ENCODE measurements at places on chromosomes 12 and 14. TPM values are rescaled to one million over a fixed set of nuclear protein-coding genes. Genes with fewer than 3 reads are reported as not detected.

PLEKHG7 gene
- total RNA-seq, result 5.3 TPM

PTPN6 gene
- 35.0 TPM for total RNA-seq

ETFBKMT gene
- 5.8 TPM for total RNA-seq

ST8SIA1 gene
- total RNA-seq, result 5.5 TPM

KRT79 gene
- not detected for total RNA-seq

SLC2A14 gene
- total RNA-seq, result 7.5 TPM

GRCh38 chr14:78491048-78491447 lies 320.9 kb downstream of the NRXN3 start:
- no peak for DNase-seq

- no peak for DNase-seq
Measured at GRCh38 chr12:127169321-127170181, 1097.4 kb upstream of the TMEM132C start.

DNA sequence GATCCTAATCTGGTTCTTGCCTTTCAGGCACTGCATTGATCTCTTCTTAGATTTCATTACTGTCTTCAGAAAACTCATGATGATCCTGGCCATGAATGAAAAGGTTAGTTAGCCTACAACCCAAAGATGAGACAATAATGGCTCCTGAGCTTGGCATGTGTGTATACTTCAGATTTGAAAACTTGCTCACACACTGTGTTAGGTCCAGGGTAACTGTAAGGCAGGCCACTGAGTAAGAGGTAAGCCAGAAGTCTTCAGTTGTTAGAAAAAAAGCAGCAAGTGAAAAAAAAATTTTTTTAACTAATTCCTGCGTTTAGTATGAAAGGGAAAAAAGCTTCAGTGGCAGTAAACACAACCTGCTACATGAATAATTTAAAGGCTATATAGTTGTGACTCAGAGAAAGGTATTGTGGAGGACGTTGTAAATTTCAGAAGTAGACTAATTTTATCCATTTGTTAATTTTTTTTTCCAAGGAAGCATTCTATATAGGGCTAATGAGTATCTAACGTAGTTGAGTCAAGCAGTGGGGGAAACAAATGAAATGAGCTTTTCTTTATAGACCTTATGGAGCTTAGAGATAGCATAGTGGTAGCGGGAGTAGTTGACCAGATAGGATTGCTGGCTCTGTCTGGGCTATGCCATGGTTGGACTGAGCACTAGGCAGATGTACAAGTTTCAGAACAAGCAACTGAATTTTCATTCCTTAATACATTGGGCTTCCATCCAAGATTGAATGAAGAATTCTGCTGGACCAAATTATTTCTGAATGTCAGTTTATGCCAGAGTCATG lies 20.5 kb downstream of the TMBIM6 start:
- DNase-seq, result no peak

DNA sequence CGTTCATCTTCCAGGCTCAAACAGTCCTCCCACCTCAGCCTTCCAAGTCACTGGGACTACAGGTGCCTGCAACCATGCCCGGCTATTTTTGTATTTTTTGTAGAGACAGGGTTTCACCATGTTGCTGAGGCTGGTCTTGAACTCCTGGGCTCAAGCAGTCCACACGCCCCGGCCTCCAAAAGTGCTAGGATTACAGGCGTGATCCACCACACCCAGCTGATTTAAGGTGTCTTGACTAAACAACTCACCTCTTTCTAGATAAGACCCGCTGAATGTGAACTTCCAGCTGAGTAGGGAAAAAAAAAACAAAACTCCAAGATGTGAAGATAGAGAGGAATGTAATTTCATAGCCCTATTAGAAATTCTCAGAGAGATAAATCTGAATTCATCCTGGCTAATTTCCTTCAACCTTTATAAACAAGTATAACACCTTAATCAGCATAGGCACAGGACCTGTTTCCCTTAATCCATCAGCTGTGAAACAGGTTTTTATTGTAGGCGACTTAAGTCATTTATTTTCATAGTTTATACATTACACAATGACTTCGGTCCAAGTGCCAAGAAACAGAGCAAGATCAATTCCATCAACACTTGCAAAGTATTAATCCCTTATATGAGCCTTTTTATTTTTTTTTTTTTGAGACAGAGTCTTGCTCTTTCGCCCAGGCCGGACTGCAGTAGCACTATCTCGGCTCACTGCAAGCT lies 51.5 kb downstream of the HCAR2 start:
- no peak for DNase-seq

DNA sequence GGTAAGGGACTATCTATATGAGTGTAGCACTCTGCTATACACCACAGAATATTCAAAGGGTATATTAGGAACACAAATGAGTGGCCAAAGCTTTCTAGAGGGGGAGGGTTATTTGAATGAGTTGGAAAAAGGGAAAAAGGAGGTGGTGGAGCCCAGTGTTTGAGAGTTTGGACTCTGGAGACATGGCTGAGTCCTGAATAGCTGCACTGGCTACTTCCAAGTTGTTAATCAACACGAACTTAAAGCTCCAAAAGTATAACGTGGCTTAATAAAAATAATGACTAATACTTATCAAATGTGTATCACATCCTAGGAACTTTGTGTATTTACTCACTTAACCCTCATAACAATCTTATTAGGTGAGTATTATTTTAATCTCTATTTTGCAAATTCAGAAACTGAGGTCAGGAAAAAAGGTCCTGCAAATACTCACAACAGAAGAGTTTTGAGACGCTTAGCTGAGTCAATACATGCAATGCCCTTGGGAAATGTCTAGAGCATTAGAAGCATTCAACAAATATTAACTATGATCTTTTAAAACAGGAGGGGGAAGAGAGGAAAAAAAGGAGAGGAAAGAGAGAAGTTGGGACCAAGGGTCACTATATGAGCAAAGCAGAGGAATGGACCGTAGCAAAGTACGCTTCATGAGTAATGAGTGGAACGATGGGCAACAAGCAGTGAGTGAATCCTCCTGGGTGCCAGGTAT lies 189.5 kb upstream of the HMGA2 start:
- no peak for DNase-seq

DNA sequence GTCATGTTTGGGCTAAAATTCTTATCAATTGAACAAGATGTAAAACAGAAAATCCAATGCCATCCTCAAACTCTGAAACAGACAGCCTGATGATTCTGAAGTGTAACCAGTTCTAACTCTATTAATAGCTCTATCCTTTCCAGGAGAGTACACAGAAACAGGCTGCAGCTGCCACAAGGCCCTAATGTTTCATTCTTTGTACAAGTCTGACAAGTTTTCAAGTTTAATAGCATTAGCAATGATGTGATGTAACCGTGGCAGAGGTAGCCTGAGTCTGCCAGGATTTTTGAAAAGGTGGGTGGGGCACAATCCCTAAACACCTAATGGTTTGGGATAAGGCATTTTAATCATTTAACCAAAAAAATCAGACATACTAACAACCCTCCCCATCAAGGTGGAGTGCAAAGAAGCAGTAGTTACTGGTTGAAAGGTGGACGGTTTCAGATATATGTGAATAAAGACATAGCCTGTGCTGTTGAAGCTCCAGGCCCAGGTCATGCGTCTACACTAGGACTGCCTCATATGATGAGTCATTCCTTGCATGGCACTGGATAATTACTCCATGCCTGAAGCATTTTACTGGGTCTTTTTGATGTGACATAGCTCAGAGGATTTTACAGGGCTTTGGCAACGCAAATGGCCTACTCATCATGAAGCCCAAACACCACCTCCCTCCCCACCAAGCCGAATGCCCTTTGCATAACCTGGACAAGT lies 145.1 kb upstream of the GRIP1 start:
- DNase-seq, result no peak

DNA sequence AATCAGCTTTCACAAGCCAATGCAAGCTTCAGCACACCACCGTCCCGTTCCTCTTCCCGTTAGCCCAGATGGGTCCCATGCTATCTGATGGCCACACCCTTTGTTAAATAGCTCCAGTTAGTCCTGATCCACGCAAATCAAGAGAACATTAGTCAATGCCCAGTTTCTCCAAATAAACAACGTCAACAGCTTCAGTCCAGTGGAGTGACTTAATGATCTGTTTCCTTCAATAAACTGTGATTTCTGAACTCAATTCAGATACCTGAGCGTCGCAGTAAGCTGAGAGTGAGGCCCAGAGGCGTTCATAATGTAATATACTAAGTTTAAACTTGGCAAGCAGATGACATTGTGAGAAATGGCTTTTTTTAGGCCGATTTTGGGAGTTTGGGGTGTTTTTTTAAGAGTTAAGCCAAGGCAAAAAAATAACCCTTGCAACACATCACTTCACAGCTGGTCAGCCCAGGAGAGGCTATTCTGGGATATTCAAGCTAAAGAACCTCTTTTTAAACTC lies 112.3 kb downstream of the ZFP36L1 start:
- DNase-seq, result no peak

GRCh38 chr12:72134246-72135020 lies 137.7 kb upstream of the TRHDE start:
- no peak for DNase-seq

- DNase-seq, result no peak
Measured at GRCh38 chr14:61565836-61566536, 129.3 kb upstream of the HIF1A start.

- no peak for DNase-seq
Measured at GRCh38 chr12:51329742-51330141, 5.8 kb upstream of the BIN2 start.

GRCh38 chr12:64665514-64665913 lies 55.2 kb downstream of the RASSF3 start:
- DNase-seq, result no peak

DNA sequence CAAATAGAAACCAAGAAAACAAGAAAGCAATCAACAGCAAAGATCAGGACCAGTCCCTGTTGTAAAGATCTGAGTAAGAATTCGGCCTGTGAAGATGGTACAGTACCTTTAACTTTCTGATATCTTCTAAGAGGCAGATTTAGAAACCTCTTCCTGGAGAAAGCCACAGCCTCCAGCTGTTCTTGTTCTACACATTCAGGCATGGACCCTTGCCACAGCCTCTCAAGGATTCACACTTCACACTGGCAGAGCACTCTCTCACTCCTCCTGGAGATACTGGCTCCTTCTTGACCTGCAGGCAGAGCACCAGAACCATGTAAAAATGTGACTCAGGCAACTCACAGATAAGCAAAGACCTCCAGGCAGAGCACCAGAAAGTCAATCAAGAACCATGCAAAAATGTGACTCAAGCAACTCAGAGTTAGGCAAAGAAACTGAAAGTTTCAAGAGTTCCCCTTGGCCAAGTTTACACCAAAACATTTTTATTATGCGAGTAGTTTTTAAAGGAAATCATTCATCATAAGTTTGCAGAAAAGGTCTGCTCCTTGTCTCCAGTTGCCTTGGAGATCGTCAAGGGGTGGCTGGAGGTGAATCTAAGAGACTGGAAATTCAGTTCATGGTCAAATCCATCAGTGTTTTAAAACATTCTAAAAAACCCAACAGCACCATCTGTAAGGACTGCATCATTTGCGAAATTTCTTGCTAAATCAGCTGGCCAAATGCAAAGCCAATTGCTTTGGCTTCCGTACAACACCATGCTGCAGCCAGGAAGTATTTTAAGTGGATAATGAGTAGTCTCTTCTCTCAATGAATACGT lies 119.3 kb upstream of the MDM1 start:
- peak; percentile 58 for DNase-seq

DNA sequence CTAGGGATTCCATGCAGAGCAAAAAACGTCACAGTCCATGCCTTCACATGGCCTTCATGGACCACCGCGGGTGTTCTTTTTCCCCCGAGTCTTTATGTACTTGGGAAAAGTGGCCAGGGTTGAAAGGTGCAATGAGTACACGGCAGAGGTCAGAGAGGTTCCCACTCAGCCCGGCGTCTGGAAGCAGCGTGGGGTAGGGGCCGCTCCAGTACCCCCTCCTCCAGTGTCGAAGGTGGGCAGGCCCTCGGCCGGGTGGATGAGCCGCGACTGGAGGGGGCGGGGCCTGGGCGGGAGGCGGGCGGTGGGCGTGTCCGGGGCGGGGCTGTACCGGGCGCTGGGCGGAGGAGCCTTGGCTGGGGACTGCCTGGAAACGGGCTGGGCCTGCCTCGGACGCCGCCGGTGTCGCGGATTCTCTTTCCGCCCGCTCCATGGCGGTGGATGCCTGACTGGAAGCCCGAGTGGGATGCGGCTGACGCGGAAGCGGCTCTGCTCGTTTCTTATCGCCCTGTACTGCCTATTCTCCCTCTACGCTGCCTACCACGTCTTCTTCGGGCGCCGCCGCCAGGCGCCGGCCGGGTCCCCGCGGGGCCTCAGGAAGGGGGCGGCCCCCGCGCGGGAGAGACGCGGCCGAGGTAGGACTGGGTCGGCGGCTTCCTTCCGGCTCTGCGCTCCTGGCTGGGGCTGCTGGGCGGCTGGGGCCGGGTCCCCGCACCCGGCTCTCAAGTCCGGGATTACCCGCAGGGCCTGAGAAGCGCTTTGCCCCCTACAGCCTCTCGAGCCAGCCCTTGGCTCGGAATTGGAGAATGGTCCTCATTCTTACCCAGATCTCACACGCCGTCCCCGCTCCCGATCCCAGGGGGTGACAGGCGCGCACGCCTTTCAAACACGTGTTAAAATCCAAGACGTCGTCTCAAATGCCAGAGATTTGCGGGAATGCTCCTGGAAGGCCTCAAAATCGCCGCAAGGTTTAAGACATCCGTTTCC lies at the start of gene RXYLT1:
RXYLT1 (plus strand) TSS at position 412 of the 984 bp plus-strand sequence; CDS start at position 464, 52 bp downstream.
- peak; percentile 93 for DNase-seq

GRCh38 chr14:49989966-49990365 lies 97.1 kb downstream of the ARF6 start:
- DNase-seq, result no peak

DNA sequence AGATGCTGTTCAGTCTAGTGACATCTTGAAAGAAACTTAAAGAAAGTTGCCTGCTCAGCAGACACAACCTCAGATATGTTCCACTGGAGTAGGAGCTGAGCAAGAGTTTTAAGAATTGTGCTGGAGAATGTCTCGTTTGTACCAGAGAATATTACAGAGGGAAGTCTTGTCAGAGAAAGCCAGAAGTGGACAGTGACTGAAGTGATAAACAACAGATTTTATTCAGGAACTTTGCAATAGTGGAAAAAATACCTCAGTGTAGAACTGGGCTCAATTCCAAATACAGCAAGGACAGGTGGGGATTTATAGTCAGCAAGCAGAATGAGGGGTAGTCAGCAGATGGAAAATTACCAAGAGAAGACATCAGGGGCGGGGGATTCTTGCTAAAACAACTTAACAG lies 18.6 kb downstream of the ZDHHC17 start:
- no peak for DNase-seq

GRCh38 chr12:110845339-110845682 lies 1.5 kb upstream of the CCDC63 start:
- no peak for DNase-seq

DNA sequence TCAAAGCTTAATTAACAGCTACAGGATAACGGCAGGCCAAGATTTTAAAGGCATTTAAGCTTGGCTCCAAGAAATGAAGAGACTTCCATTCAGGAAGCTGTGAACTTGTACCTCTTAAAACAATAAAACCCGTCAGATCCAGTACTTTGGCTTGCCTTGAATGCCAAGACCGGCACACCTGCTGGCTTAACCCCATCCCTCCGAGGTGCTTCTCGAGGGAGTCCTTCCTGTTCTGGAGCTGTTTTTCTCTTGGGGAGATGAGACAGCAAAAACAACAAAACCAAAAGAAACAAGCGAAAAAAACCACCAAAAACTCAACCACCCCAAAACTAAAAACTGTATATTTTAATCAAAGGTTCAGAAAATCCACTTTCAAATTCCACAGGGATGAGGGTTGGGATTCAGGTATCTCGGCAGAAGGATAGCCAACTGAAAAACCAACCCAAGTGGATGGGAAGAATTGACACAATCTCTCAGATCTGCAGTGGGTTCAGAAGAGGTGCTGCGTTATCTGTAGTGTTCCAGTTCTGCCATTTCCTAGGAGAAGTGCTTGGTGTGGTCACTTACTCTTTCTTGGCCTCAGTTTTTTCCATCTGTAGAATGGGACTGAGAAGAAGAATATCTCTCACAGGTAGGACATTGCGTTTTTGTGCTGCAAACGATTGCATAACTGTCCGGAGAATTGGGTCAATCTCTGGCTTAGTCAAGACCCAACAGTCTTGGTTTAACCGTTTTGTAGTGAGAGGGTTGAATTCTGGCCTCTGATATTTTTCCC lies 420.1 kb downstream of the VRK1 start:
- DNase-seq, result no peak
